Osteocyte (in vitro differentiated cells): ENCODE measurements at places on chromosomes 2 and 18. TPM values are rescaled to one million over a fixed set of nuclear protein-coding genes. Genes with fewer than 3 reads are reported as not detected.
A peak's percentile ranks its signal among the peaks of the same experiment; 100 is the strongest.

- no peak for DNase-seq
These were observed 454.9 kb downstream of the LPIN1 start for GRCh38 chr2:12201369-12201768.

Gene MBD5
- 44.9 and 51.7 TPM in 2 replicates for total RNA-seq

DNA sequence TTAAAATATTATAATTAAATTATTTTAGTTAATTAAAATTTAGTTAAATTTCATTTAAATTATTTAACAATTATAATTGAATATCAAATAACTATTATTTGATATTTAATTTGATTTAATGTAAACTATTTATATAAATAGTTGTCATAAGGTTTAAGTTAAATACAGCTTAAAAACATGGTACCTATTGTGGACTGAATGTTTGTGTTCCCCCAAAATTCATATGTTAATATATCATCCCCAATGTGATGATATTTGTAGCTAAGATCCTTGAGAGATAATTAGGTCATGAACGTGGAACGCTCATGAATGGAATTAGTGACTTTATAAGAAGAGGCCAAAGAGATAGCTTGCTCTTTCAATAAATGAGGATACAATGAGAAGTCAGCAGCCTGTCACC lies 505.7 kb upstream of the LRATD1 start:
- no peak for DNase-seq

DNA sequence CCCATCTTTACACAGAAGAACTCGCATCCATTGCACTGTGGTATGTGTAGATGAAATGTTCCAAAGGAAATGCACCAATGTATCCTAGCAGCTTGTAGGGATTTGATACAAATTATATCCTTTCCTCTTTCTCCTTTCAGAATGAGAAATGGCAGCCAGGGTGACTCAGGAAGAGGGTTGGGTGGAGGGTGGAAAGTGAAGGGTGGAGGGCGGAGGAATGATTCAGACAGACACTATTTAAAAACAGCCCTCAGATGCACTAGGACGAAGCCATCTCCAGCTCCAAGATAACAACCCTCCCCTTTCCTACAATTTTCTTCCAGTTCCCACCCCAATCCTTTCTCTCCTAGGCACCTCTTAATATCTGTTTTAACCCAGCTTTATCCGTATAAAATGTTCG lies 96.2 kb upstream of the STK39 start:
- no peak for DNase-seq

DNA sequence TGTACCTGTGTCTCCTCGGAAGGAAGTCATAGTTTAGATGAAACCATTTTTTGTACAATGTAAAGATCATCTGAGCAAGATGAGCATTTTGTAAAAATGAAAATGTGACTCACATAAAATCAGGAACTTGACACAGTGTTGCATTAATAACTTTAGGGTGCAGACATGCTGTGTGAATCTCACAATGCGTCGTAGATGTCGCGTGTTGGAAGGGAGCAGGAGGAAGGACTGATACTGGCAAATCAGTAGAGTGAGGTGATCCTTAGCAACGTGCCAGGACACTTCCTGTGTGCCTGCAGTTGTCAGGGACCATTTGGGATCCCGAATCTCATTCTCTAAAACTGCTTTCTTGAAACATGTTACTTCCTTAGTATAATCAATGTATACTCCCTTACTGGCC lies 103.1 kb downstream of the SH3BP4 start:
- no peak for DNase-seq

DNA sequence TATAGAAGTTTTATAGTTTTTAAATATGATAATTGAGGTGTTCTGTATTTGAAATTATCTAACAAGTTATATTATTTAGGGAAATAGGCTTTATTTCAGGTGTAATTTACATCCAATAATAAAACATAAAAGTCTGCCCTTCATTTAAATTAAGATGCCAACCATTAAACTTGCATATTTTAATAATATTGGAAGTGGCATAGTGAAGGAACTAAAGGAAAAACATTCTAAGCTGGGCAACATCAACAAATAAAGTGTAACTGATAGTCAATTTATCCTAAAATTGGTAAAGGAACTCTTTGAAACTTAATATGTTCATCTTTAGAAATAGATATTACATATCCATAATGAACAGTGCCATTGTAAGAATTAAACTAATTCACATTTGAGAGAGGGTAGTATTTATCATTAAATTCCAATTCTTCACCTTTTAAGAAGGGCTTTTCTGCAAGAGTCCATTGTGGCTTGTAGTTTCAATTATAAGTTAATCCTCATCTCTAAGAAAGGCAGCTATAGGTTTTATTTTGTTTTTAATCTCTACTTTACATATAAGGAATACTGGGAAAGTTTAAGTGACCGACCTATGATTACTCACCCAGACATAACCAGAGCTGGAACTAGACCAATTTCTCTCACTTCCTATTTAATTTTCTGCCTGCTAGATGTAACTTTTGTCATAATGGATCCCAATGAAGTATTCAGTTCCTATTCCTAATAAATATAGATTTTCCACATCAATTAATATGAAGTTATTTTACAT lies 401.6 kb downstream of the XIRP2 start:
- DNase-seq, result no peak

Gene EFR3B
- total RNA-seq, result 1.0 and 1.3 TPM in 2 replicates

Gene METTL4
- 10.8 and 12.8 TPM in 2 replicates for total RNA-seq

Gene PARD3B
- 26.1 and 26.7 TPM in 2 replicates for total RNA-seq

DNA sequence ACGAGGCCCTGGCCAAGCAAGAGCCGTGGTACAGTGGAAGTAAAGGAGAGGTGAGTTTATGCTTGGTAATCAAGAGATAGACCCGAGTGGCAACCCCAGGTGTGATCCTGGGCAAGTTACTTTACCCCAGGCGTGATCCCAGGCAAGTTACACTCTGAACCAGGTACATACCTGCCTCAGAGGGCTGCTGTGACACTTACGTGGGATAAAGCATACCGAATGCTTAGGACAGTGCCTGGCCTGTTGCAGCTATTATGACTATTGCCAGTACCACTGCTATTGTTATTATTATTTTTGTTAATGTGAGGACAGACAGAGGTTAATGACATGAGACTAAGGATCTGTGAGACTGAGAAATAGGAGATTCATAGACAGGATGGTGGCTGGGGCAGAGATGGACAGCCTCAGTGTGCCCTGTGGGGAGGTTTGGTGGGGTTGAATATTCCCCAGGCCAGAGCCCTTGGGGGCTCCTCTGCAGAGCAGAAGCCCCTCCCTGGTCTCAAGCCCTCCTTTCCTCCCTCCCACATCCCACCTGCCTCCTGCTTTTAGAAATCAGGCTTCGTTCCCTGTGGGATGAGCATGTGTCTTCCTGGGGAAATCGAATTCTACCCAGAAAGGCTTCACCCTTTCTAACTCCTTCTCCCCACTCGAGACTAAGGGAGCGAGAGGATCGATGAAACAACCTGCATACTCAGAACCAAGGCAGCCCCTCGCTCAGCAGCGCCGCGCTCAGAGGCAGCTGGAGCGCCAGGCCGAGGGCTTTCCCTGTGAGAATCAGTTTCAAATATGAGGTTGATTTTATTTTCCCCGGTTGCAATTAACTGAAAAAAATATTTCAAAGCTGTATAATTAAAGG lies 62.0 kb upstream of the SIX3 start:
- DNase-seq, result no peak

DNA sequence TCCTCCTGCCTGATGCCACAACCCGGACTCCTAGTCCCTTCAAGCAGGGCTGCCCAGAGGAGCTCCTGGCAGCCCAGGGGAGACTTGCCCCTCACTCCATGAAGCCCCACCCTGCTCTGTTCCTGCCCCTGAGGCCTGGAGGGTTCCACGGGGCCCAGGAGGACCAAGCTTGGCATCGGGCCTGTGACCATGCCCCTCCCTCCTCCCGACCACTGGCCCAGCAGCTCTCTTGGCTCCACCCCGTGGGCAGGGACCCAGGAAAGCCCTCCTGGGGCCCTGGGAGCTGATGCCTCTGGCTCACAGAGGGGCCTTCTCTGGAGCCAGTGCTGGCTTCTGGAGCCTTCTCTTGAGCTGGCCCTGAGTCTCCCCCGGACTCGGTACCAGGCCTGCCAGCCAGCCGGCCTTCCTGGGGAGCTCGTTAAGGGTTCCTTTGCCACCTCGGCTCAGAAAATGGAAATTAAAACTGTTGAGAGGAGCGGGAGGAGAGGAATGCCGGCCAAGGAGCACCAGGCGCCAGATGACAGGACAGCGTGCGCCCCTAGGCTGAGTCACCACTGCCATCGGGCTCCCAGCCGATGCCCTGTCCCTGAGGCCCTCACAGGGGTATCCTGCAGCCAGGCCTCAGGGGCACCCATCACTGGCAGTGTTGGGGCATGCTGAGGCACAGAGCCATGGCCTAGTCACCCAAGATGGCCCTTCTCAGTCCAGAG lies 40.6 kb upstream of the SNED1 start:
- peak; percentile 79 for DNase-seq

- no peak for DNase-seq
These were observed 38.7 kb downstream of the INPP4A start for GRCh38 chr2:98483257-98483861.
